Left lobe of liver (tissue), 2 donors: ENCODE measurements at places on chromosomes 6 and 20. TPM values are rescaled to one million over a fixed set of nuclear protein-coding genes. Genes with fewer than 3 reads are reported as not detected.

LY6G6F gene
- not detected for total RNA-seq

RIN2 gene
- total RNA-seq: 13.8 TPM

DPPA5 gene
- total RNA-seq: not detected

TRIM38 gene
- total RNA-seq: 4.3 TPM

ALDH8A1 gene
- 174 TPM for total RNA-seq

DNA sequence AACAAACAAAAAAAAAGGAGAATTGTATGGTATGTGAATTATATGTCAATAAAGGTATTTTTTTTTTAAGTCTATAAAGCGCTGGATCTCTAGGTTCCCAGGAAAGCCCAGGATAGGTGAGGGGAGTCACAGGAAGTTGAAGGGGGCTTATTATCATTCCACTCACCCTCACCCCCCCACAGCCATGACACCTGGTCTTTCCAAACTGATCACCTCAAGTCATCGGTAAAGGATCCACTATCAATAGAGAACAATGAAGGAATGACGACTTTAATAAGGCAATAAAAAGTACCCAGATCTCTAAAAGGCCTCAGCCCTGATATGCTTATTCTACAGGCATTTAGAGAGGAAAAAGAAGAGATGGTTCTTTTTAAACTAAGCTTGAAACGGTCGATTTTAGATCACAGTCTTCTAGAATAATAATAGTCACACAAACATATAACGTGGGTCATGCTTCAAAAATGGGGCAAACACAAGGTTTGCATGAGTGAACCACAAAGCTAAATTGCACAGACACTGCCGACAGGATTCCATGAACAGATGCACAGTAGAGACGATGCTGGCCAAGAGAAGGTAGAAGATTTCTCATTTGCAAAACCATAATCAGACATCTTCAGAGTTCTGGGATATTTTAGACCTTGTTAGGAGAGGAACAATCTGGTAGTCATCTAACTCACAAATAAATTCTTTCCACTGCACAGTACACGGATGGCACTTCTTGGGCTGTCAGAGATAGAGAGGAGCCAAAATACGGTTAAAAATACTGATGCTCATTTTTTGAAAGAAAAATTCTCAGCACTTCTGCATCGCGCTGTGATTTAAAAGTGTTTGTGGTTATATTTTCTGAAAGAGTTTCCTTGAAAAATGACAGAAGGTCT, 21.0 kb downstream of the ZMYND8 start:
- DNase-seq: no peak

- no peak for DNase-seq
Observed at GRCh38 chr6:3516092-3516491, 59.2 kb upstream of the SLC22A23 start.

DNA sequence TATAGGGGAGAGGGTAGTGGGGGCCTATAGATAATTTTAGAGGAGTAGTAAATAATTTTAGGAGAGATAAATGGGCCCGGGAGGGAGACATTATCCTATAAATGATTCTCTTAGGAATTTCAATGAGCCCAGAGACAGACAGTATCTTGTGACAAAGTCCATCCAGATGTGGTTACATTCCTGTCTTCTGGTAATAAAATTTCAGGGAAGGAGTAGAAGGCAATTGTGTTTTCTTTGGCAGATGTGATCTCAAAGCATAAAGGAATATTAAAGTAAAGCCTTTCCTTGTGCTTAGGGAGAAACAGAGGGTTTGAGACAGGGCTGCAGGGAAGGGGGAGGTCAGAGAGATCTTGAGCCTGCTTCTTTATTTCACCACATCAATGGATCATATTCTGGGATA, 979.8 kb upstream of the GJE1 start:
- DNase-seq: no peak
